Tibial nerve (tissue), 4 donors: ENCODE measurements at places on chromosomes 2 and 18.

- peak overlapping the region; percentile 58 for H3K27ac ChIP-seq
- H3K27me3 ChIP-seq, result peaks cover 60% of the 10 kb centered on the region
- H3K36me3 ChIP-seq, result no peaks in the 10 kb centered on the region
- H3K4me1 ChIP-seq, result peaks cover 34% of the 10 kb centered on the region
- no peak overlapping the region for H3K4me3 ChIP-seq
Observed at GRCh38 chr2:216635701-216636550, 2.7 kb downstream of the IGFBP2 start.

- no peak overlapping the region for H3K27ac ChIP-seq
- no peaks in the 10 kb centered on the region for H3K36me3 ChIP-seq
- no peaks in the 10 kb centered on the region for H3K4me1 ChIP-seq
- H3K27me3 ChIP-seq, result no peaks in the 10 kb centered on the region
- H3K4me3 ChIP-seq, result no peak overlapping the region
- DNase-seq, result no peak
Observed at GRCh38 chr2:2083113-2083758, 247.8 kb downstream of the MYT1L start.

DNA sequence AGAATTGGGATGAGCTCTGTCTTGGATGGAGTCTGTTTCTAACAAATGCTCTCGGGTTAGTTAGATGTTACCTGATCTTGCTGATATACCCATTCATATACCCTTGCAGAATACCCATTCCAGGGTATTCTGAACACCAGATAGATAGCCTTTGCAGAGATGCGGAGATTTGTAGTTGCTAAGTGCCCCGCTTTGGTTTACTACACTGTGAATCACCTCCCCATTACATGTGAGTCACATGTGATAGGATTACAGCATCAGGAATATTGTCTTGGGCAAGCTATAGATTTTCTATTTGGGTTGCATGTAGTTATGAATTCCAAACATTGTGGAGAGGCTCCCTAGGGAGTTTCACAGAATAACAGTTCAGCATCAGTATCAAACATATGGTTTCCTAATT is 3.8 kb downstream of the VSNL1 start:
- H3K4me3 ChIP-seq, result no peak overlapping the region
- no peak overlapping the region for H3K27ac ChIP-seq
- H3K36me3 ChIP-seq, result no peaks in the 10 kb centered on the region
- DNase-seq, result no peak
- no peaks in the 10 kb centered on the region for H3K4me1 ChIP-seq

DNA sequence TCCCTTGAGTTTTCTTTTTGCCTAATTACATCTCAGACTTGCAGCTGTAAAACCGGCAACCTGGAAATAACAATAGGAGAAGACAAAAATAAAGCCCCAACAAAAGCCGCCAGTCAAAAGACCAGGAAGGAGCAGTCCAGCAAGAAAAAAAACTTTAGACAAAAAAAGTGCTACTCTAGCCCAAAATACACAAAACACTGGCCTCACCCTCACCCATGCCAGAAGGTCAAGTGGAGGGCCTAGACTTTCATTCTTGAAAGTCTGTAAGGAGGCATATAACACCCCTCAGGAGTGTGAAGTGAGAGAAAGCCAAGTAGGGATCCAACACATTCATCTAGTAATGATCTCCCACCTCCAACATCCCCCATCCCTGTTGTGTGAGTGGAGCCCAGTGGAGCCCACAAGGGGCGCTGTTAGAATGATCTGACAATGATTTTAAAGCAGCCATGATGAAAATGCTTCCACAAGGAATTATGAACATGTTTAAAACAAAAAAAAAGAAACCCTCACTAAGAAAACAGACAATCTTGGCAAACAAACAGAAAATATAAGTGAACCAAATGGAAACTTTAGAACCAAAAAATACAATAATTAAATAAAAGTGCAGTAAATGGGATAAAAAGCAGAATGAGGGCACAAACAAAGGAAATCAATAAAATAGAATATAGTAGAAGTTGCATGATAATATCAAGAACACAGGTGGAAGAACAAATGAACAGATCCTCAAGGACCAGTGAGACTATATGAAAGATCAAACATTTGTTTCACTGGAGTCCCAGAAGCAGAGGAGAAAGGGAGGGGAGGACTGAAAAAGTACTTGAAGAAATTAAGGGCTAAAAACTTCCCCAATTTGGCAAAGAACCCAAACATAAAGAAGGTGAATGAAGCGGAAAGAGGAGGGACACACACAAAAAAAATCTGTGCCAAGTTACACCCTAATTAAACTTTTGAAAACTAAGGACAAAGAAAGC is 23.9 kb downstream of the SESTD1 start:
- H3K27ac ChIP-seq, result no peak overlapping the region
- no peaks in the 10 kb centered on the region for H3K27me3 ChIP-seq
- H3K36me3 ChIP-seq, result no peaks in the 10 kb centered on the region
- no peak for DNase-seq
- no peak overlapping the region for H3K4me3 ChIP-seq
- no peaks in the 10 kb centered on the region for H3K4me1 ChIP-seq

DNA sequence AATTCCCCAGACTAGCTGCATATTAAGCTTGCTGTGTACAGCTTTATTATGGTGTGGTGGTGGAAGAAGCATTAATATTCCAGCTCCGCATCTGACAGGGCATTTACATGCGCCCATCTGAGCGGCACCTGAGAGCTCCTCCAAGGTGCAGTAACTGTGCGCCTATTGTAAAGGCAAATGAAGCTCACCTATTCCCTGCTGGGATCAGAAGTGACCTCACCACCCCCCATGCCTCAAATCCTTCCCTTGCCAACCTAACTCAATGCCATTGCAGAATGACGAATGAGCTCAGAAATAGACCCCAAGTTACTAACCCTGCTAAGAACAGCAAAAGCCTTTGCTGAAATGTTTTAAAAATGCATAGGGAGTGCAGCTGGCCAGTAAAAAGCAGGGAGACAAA is 14.3 kb downstream of the BCL11A start:
- no peak for DNase-seq
- no peaks in the 10 kb centered on the region for H3K36me3 ChIP-seq
- H3K27me3 ChIP-seq, result peaks cover 93% of the 10 kb centered on the region
- no peaks in the 10 kb centered on the region for H3K4me1 ChIP-seq
- no peak overlapping the region for H3K4me3 ChIP-seq
- no peak overlapping the region for H3K27ac ChIP-seq

- no peak for DNase-seq
- no peaks in the 10 kb centered on the region for H3K27me3 ChIP-seq
- no peaks in the 10 kb centered on the region for H3K36me3 ChIP-seq
- H3K27ac ChIP-seq, result no peak overlapping the region
- no peaks in the 10 kb centered on the region for H3K4me1 ChIP-seq
- no peak overlapping the region for H3K4me3 ChIP-seq
Observed at GRCh38 chr18:41949206-41949920, 5.7 kb upstream of the PIK3C3 start.

- H3K27me3 ChIP-seq, result no peaks in the 10 kb centered on the region
- no peaks in the 10 kb centered on the region for H3K4me1 ChIP-seq
- no peak overlapping the region for H3K27ac ChIP-seq
Observed at GRCh38 chr2:108182489-108182888, 57.3 kb upstream of the SULT1C3 start.

- no peak overlapping the region for H3K27ac ChIP-seq
- no peaks in the 10 kb centered on the region for H3K4me1 ChIP-seq
- DNase-seq, result no peak
Observed at GRCh38 chr2:234771980-234772732, 179.7 kb upstream of the SH3BP4 start.

- H3K27me3 ChIP-seq, result no peaks in the 10 kb centered on the region
- no peak overlapping the region for H3K27ac ChIP-seq
- no peaks in the 10 kb centered on the region for H3K4me1 ChIP-seq
- no peak overlapping the region for H3K4me3 ChIP-seq
- no peak for DNase-seq
- no peaks in the 10 kb centered on the region for H3K36me3 ChIP-seq
Observed at GRCh38 chr2:136247204-136247950, 129.4 kb upstream of the CXCR4 start.

- no peak overlapping the region for H3K4me3 ChIP-seq
- no peak for DNase-seq
- H3K4me1 ChIP-seq, result no peaks in the 10 kb centered on the region
- H3K27ac ChIP-seq, result no peak overlapping the region
- H3K36me3 ChIP-seq, result no peaks in the 10 kb centered on the region
- H3K27me3 ChIP-seq, result no peaks in the 10 kb centered on the region
Observed at GRCh38 chr2:196415384-196415783, 224.1 kb upstream of the CCDC150 start.

DNA sequence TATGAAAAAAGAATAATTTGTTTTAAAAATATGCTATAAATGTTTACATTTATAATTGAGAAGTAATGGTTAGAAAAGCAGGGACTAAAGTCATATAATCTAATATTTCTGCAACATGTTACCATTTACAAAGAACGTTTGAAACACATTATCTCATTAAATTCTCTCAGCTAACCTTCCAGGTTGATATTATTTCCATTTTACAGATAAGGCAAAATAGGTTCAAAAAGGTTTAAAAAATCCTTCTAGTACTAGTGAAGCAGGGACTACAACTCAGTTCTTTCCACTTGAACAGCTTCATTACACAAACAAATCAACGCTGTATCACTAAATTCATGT is 875 bp downstream of the FASTKD1 start:
- H3K4me3 ChIP-seq, result peak overlapping the region; percentile 55
- no peaks in the 10 kb centered on the region for H3K4me1 ChIP-seq
- H3K27ac ChIP-seq, result no peak overlapping the region

GRCh38 chr18:56921896-56922480 is 224.9 kb upstream of the BOD1L2 start:
- no peaks in the 10 kb centered on the region for H3K36me3 ChIP-seq
- no peaks in the 10 kb centered on the region for H3K27me3 ChIP-seq
- DNase-seq, result no peak

DNA sequence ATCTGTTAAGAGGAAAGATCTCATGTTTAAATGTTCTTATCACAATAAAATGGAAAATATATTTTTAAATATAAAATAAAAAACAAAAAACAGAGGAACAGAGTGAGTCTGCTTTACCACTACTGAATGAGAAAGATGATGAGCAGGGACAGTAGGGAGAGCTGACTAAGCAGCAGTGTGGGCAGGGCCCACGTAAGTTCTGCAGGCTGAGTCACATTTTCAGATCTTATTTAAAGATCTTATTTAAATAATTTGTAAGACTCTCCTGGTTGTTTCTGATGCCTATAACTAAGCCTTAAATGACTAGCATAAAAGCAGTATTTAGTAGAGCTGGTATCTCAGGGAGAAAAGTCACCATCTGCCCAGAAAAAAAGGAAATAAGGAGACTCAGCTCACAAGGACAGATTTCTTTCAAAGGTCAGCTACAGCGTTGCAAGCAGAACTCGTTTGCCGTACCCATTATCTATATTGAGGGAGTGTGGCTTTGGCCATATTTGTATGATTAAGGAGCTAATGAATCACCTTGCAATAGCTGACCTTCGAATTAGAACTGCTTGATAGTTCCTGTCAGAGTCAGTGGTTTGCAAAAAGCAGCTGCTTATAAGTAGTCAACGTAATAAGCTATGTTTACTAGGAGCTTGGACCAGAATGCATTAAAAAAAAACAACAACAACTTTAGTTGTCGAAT is 322.1 kb upstream of the CHAC2 start:
- no peaks in the 10 kb centered on the region for H3K36me3 ChIP-seq
- H3K27ac ChIP-seq, result no peak overlapping the region
- DNase-seq, result no peak
- H3K4me1 ChIP-seq, result no peaks in the 10 kb centered on the region

DNA sequence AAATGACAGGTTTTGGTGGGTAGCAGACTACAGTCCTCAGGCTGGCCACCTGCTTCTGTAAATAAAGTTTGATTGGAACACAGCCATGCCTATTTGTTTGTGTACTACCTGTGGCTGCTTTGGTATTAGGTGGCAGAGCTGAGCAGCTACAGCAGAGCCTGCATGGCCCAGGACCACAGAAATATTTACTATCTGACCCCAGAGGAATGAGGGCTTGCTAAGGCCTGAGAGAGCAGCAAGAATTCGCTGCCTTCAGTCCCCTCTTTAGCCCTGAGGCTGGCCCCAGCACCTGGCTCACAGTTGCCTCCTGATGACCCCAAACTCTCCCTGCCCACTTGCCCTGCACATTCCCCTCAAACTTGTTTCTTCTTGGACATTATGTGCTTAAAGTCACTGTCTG is 32.5 kb downstream of the POLR1A start:
- H3K4me1 ChIP-seq, result peaks cover 13% of the 10 kb centered on the region
- no peaks in the 10 kb centered on the region for H3K27me3 ChIP-seq
- no peaks in the 10 kb centered on the region for H3K36me3 ChIP-seq
- H3K4me3 ChIP-seq, result no peak overlapping the region
- H3K27ac ChIP-seq, result peak overlapping the region; percentile 36
- DNase-seq, result no peak

- DNase-seq, result no peak
- no peaks in the 10 kb centered on the region for H3K36me3 ChIP-seq
- H3K27me3 ChIP-seq, result no peaks in the 10 kb centered on the region
- no peak overlapping the region for H3K27ac ChIP-seq
- H3K4me3 ChIP-seq, result no peak overlapping the region
- no peaks in the 10 kb centered on the region for H3K4me1 ChIP-seq
Observed at GRCh38 chr18:13003466-13003896, 12.3 kb downstream of the CEP192 start.

GRCh38 chr2:175111200-175111657 is 56.8 kb downstream of the ATF2 start:
- no peak for DNase-seq
- H3K27me3 ChIP-seq, result no peaks in the 10 kb centered on the region
- H3K4me3 ChIP-seq, result no peak overlapping the region

- no peak overlapping the region for H3K27ac ChIP-seq
- H3K36me3 ChIP-seq, result no peaks in the 10 kb centered on the region
- H3K4me3 ChIP-seq, result no peak overlapping the region
- peaks cover 4% of the 10 kb centered on the region for H3K4me1 ChIP-seq
- DNase-seq, result no peak
- H3K27me3 ChIP-seq, result no peaks in the 10 kb centered on the region
Observed at GRCh38 chr2:150491943-150492342, 4.5 kb upstream of the RND3 start.

- H3K36me3 ChIP-seq, result no peaks in the 10 kb centered on the region
- H3K4me1 ChIP-seq, result no peaks in the 10 kb centered on the region
- H3K27ac ChIP-seq, result peak within 1 kb of the TSS; percentile 97
- peak within 1 kb of the TSS; percentile 72 for H3K4me3 ChIP-seq
- no peaks in the 10 kb centered on the region for H3K27me3 ChIP-seq
Observed at GRCh38 chr2:24360050-24360962, at the start of gene ITSN2. ITSN2 (minus strand) TSS chr2:24360536; CDS start chr2:24328082, 32,454 bp downstream.

DNA sequence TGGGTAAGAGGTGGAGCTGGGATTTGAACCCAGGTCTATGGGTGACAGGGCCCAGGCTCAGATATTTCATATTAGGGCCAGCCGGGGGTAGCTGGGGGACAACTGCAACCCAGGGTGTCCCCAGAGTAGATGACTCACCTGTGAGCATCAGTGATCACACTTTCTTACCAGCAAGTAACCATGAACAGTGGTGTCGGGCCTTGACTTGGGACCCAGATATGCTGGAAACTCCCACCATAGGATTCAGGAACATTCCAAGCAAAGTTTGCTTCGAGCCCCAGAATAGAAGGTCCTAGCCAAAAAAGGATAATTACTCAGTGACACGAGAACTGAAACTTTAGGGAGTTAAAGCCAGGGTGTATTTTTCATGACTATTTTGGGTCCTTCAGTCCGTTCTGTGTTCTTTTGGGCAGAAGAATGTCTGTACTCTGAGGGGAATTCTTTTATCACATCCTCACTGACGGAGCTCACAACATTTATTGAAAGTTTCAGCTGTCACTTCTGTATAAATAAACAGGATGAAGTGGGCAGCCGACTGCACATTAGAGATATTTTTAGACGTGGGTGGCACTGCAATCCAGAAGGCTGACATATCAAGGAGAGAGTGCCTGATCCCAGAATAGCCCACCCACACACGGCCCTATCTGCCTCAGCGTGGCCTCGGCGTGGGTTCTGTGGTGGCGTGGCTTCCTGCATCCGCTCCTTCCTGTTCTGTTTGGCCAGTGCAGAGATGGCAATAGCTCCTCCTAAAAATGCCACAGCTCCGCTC is 45.6 kb downstream of the RAMP1 start:
- peak overlapping the region; percentile 37 for H3K27ac ChIP-seq
- H3K4me1 ChIP-seq, result peaks cover 13% of the 10 kb centered on the region
- DNase-seq, result no peak
